ENCODE measurements at places on chromosomes 5 and 9.
A peak's percentile ranks its signal among the peaks of the same experiment; 100 is the strongest.

DNA sequence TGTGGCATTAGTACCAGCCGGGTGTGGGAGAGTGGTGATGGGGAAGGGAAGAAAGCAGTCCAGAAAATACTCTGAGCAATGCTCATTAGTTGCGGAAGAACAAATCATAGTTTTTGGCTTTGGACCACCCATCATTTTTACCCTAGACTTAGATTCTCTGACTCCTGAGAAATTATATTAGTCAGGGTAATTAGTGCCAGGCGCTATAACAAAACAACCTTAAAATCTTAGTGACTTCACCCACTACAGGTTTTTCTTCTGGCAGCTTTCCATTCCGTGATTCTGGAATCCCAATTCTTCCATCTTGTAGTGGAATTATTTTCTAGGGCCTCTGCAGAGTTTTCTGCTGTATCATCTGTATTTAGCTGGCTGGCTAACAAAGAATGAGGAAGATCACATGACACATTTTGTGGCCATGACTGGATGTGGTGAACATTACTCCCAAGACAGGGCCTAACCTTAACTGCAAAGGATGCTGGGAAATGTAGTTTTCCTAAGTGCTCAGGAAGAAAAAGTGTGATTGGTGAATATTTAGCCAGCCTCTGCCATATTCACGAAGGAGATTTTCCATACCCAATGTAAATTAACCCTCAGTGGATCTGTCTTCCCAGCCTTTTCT lies 373.0 kb upstream of the MEF2C start:
- no peak for DNase-seq

DNA sequence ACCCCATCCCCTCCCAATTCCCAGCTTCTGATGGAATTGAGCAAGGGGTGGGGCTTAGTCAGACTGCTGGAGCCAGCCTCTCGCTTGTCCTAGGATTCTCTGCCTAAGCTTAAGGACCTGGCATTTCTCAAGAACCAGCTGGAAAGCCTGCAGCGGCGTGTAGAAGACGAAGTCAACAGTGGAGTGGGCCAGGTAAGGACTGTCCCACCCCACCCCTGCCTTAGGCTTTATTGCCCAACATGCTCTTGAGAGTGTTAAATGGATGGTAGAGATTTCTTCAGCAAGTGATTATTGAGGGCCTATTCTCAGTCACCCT lies 1.1 kb downstream of the SLC35A4 start:
- DNase-seq = no peak

DNA sequence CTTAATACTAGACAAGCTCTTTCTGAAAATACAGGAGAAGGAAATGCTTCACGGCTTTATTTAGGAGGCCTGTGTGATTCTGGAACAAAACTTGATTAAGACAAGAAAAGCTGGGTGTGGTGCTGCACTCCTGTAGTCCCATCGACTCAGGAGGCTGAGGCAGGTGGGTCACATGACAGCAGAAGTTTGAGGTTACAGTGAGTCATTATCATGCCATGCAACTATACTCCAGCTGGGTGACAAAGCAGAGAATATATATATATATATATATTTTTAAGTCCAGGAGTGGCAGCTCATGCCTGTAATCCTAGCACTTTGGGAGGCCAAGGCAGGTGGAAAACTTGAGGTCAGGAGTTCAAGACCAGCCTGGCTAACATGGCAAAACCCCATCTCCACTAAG lies 33.1 kb upstream of the SPIN1 start:
- DNase-seq = no peak

DNA sequence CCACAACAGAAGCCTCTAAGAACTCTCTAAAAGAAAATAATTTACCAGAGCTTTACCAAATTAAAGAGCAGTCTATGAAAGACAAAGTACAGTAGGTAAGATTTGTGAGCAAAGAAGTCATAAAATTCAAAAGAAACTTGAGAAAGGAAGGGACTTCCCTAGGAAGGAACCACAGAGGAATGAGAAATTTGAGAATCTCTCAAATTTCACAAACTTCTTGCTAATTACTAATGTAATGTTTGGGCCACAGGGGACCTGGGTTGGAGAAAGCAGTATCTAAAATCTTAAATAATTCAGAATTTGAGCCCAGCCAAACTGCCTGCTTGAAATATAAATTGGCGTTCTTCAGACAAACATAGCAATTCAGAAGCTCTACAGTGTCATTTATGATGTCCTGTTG lies 225.0 kb upstream of the PRR16 start:
- DNase-seq = no peak

DNA sequence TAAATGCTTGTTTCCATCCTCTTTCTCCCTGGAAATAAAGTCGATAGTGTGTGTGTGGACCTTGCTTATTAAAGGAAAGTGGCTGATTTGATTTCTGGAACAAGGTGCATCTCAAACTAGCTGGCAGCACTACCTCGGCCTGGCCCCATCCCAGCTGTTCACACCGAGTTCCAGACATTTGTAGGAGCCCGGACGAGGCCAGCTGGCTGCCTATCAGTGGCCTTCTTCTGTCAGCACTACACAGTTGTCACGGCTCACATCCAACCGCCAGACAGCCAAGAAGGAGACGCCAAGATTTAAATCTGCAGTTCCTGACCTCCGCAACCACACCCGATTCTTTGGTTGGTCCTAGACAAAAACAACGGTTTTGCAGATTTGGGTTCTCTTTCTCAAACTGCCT lies 63.6 kb downstream of the PALM2AKAP2 start:
- DNase-seq = no peak

DNA sequence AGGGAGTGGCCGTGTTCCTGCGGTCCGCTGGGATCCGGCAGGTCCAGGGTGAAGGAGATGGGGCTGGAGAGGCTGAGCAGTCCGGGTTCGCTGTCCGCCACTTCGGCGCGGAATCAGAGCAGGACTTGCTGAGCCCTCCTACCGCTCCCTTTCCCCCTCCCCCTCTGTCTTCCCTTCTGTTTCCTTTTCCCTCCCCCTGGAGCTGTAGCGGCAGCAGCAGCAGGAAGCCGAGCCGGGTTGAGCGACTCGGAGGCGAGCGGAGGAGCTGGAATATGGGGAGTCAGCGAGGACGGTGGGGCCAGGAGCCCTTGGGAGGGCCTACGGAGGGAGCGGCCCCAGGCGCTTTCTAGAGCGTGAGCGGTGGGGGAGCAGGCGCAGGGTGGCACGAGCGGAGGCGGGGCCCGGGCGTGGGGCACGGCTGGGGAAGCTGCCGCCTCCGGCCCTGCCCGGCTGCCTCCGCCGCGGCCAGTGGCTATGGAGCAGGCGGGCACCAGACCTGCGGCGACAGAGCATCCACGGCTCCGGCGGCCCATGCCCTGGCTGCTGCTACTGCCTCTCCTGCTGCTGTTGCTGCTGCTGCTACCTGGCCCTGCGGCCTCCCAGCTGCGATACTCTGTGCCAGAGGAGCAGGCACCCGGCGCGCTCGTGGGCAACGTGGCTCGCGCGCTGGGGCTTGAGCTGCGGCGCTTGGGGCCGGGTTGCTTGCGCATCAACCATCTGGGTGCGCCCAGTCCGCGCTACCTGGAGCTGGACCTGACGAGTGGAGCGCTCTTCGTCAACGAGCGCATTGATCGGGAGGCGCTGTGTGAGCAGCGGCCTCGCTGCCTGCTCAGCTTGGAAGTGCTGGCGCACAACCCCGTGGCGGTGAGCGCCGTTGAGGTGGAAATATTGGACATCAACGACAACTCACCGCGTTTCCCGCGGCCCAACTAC lies at the start of gene PCDHAC2:
PCDHAC2 (plus strand) TSS at position 184 of the 933 bp plus-strand sequence; CDS start at position 475, 291 bp downstream.
- DNase-seq = peak; percentile 20

DNA sequence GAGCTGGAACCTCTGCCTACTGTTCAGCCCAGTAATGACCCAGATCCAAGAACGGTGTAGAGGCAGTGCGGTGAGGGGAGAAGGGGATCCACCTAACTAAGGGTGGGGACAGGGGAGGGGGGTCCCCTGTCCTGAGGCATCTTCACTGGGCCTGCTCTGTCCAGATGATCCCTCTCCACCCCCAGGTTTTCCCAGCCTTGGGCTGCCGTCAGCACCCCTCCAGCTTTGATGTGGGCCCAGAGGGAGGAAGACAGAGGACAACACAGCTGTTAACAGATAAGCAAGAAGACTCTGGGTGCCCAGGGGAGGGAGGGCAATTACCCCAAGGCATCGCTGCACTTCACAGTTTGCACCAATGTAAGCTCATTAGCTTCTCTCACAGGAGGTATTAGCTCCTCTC lies 19.3 kb downstream of the BICD2 start:
- no peak for DNase-seq

- DNase-seq = no peak
Measured at GRCh38 chr9:133048595-133048994, 13.2 kb upstream of the CEL start.

GRCh38 chr5:28648108-28648507 lies 1609.7 kb upstream of the CDH9 start:
- DNase-seq = no peak

DNA sequence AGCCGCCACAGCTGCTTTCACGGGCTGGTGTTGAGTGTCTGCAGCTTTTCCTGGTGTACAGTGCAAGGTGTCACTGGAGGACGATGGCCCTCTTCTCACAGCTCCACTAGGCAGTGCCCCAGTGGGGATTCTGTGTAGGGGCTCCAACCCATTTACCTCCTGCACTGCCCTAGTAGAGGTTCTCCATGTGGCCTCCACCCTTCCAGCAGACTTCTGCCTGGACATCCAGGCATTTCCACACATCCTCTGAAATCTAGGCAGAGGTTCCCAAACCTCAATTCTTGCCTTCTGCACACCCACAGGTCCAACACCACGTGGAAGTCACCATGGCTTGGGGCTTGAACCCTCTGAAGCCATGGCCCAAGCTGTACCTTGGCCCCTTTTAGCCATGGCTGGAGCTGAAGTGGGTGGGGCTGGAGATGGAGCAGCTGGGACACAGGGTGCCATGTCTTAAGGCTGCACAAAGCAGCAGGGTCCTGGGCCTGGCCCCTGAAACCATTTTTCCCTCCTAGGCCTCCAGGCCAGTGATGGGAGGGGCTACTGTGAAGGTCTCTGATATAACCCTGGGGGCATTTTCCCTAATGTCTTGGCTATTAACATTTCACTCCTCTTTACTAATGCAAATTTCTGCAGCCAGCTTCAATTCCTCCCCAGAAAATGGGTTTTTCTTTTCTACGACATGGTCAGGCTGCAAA lies 82.0 kb downstream of the MLLT3 start:
- DNase-seq = no peak

GRCh38 chr9:14354201-14354600 lies 40.3 kb upstream of the NFIB start:
- DNase-seq = no peak

DNA sequence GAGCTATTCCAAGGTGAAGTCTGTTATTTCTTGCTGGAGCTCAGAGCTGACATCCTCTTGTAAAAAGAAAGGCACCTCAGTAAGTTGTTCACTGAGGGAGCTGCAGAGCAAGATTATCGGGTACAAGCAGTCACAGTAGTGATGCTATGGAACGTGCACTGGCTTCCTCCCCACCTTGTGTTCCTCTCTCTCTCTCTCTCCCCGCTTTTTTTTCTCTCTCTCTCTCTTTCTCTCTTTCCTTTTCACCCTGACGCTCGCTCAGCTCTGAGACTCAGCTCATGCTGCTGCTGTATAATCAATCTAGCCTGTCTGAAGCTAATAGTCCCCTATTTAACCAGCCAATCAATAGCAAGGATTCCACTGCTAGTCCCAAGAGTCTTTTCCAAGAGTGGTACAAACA lies 587.6 kb upstream of the CDH18 start:
- no peak for DNase-seq

GRCh38 chr9:29750062-29750461 lies 2176.8 kb upstream of the C9orf72 start:
- no peak for DNase-seq

- DNase-seq = no peak
Measured at GRCh38 chr9:73558471-73558870, 406.8 kb downstream of the ANXA1 start.

GRCh38 chr9:109845226-109845625 lies 65.2 kb downstream of the PALM2AKAP2 start:
- no peak for DNase-seq

GRCh38 chr5:127830157-127830556 lies 127.0 kb downstream of the CCDC192 start:
- no peak for DNase-seq

DNA sequence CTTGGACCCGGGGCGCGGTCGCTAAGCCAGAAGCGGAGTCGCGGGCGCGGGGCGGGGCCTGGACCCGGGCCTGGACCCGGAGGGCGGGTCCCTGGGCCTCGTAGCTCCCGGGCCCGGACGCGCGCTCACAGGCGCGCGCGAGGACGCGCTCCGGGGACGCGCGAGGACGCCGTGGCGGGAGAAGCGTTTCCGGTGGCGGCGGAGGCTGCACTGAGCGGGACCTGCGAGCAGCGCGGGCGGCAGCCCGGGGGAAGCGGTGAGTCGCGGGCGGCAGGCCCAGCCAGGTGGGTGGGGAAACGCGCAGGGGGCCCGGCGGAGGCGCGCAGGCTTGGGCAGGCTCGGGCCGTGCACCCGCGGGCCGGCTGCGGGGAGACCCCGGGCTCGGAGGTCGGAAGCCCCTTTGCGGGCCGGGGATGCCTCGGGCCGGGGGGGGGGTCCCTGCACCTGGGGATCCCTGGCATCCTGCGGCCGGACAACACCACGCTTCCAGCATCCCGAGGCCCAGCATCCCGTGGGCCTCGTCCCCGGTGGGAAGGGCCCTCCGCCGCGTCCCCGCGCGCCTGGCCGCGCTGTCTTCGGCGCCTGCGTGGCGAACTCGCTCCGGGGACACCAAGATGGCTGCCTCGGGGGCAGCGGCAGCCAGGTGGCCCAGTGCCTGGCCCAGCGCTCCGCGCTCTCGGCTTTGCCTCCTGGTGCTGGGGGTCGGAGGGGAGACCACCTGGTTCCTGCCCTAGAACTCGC lies at the start of gene SFXN1:
SFXN1 (plus strand) TSS at position 177 of the 741 bp plus-strand sequence. CDS start 13,544 bp downstream, outside the sequence.
- no peak for DNase-seq

DNA sequence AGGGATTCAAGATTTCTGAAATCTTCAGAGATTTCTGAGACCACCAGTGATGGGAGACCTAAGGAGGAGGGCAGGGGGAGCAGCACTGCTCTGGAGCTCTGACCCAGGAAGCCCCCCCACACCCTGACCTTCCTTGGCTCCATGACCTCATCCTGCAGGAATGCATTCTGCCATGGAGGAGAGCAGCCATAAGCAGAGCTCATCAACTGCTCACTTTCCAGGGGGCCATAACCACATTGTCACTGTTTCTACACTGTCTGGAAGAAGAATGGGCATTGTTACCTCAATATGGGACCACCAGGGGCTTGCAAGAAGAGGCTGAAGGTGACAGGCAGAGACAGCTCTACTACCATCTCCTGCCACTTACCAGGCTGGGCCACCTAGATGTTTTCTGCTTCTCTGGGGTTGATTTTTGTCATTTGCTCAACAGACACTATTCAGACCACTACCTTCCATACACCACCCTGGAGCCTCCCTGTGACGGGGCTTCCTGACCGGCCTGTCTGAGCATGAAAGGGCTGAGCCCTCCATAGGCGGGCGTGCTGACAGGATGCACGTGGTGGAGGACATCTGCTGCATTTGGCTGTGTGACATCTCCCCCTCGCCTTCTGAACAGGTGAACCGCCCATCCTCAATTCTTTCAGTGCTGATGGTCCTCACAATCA lies 2.3 kb upstream of the TSC1 start:
- no peak for DNase-seq

GRCh38 chr5:62214701-62215100 lies 91.3 kb upstream of the KIF2A start:
- DNase-seq = no peak
